ENCODE measurements at places on chromosomes 7 and 10.

DNA sequence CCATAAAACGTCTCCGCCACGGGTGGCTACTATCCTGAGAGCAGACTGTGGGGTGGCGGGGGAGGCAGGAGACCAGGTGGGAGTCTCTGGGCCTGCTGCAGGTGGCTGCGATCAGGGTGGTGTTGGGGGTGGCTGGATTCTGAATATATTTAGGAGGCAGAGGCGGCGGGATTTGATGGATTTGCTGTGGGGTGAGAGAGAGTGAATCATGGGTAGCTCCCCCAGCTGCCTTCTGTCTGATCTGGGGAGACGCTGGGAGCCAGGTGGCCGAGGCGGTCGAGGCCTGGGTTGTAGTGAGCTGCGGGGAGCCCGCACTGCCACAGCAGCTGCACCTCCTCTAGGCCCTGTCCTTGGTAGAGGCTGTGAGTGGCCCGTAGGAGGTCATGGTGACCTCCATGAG is 48.2 kb upstream of the PFKFB3 start:
- no peak for DNase-seq

DNA sequence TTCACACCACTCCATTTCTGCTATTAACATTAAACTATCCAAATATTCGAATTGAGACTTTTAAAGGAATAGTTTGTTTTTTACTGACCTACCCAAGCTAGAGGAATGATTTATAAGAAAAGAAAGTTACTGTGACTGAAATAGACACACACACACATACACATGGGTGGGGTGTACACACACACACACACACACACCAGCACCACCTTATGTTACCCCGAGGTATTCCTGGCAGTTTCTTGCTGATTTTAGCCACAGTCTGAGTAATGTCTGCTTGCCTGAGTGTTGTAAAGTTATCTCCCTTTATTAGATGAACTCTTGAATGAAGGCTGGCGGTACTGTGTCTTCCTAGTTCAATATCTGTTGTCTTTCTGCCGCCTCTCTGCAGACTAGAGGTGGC is 91.3 kb upstream of the PRKG1 start:
- DNase-seq: no peak

GRCh38 chr7:77838929-77839491 is 40.4 kb downstream of the PHTF2 start:
- no peak for DNase-seq

DNA sequence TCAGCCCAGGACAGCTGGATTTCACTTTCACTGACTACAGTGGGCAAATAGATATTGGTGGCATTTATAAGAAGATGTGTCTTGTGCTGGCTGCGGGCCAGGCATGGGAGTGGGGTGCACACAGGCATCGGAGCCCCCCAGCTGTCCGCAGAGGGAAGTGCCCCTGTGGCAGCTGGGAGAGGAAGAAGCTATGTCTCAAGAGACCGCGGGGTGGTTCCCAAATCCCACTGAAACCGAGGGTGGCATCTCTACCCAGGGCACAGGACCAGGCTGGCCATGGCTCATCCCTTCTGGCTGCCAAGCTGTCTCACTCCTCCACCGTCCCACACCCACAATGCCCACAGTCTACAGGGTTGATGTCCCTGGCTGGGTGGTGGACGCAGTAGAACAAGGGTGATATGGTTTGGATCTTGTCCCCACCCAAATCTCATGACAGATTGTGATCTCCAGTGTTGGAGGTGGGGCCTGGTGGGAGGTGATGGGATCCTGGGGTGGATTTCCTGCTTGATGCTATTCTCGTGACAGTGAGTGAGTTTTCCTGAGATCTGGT is 94.8 kb downstream of the TCERG1L start:
- no peak for DNase-seq

GRCh38 chr10:85645926-85646711 is 720.5 kb downstream of the GRID1 start:
- DNase-seq: no peak

DNA sequence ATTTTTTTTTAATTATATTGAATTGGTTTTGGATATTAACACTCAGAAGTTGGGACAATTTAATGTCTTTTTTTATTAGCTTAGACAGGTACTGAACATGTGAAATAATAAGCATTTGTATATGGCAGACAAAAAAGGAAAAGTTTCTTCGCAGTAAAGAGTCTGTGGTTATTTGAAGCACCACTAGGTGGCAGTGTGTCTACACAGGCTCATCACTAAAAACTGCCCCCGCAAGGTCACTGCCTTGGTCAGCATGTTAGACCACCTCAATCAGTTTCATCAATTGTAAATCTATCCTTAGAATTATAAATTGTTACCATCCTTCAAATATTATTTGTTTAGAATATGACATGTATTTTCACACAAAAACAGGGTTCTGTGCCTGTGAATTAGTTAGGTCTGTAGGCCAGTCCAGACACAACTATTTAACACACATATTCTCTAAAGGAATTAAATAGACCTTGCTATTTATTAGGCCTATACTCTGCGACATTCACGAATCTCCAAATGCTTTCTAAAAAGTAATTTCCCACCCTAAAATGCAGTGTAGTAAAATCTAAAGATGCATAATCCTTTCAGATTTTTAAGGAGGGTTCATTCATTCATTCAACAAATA is 17.0 kb downstream of the PNLIPRP3 start:
- DNase-seq: no peak

GRCh38 chr10:7477538-7478334 is 66.9 kb upstream of the SFMBT2 start:
- DNase-seq: no peak

DNA sequence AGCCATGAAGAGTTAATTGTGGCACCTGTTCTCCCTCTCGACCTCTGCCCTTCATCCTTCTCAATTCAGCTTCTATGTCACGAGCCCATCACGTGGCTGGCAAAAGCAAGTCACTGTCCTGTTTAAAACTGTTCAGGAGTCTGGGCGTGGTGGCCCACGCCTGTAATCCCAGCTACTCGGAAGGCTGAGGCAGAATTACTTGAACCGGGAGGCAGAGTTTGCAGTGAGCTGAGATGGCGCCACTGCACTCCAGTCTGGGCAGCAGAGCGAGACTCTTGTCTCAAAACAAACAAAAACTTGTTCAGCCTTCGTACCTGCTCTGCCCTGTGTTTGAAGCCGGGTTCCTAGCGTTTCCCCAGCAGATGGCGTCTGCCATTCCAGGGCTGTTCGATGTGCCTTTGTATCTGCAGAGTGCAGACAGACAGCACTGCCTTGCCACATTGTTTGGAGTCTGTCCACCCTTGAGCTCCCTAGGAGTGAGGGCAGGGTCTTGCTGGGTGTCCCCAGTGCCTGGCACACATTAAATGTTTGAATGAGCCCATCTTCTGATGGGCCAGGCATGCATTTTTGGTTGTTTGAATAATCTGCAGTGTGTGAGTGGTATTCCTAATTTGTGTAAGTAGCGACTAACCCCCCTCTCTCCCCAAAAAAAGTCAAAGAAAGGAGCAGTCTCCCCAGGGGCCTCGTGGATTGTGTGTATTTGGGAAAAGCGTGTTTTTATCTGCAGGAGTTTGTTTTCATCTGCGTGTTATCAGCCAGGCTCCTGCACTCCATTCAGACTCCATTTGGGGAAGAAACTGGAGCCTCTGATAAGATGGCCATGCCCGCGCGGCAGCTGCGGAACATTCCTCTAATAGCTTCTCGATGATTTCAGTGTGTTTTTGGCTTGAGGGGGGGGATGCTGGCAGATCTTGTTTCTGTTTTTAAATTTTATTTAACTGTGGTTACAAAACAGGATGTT is 61.2 kb downstream of the DNAJB6 start:
- DNase-seq: no peak

DNA sequence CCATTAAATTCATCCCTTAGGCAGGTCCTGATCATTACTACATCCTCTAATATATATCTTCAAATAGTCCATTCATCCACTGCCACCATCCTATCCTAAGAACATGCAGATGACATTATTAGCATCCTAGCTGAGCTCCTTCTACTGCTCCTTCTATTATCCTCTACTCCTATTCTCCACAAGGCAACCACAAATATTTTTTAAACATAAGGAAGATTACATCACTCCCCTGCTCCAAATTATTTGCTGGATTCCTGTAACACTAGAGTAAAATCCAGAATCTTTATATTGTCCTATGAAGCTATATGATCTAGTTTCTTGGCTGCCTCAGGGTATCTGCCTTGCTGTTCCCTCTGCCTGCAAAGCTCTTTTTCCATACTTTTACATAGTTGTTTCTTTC is 176.3 kb upstream of the SLC26A5 start:
- DNase-seq: no peak

GRCh38 chr7:151244841-151245346 is 3.6 kb downstream of the SMARCD3 start:
- no peak for DNase-seq

DNA sequence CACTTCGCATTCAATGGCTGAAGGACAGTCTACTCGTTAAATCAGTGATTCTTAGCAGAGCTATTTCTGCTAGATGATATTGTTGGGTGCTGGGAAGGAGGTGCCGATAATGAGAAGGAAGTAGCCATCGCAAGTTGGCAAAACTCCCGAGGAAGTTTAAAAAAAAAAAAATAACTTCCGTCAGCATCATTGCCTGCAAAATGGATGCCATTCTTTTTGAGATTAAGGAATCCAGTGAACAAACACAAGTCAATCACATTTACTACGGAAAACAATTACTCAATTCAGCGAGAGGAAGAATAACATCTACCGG is 74.4 kb upstream of the SFMBT2 start:
- DNase-seq: no peak

GRCh38 chr10:130359711-130360110 is 223.5 kb downstream of the GLRX3 start:
- no peak for DNase-seq

DNA sequence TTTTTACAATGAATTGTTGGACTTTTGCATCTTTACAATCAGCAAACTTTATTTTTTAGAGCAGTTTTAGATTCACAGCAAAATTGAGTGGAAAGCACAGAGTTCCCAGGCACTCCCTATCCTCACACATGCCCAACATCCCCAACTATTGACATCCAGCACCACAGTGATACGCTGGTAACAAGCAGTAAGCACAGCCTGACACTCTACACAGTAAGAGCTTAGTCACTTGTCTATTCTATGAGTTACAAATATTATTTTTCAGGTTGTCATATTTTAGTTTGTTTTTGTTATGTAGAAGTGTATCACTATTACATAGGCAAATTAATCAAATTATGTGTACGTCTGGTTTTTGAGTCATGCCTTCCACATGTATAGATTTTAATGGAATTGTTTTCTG is 27.0 kb upstream of the GIMAP7 start:
- no peak for DNase-seq

DNA sequence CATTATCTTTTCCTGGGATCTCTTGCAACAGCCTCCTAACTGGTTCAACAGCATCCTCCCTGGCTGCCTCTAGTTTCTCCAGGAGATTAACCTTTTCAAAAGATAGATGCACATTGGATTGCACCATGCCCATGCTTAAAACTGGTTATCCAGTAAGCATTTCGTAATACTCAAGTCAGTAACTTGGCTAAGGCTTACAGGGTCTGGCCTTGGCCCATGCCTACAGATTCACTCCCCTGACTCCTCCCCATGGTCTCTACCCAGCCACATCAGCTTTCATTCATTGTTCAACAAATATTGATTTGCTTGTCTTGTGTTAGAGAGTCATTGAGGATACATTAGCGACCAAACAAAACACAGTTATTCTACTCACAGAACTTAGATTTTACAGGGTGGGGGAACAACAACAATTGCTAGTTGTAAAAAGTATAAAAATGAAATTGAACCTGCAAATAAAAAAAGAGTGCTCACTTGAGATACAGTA is 1.8 kb upstream of the KIF20B start:
- no peak for DNase-seq

GRCh38 chr10:62454687-62455397 is 80.7 kb downstream of the ZNF365 start:
- no peak for DNase-seq

GRCh38 chr7:26070290-26070689 is 81.7 kb upstream of the NFE2L3 start:
- DNase-seq: no peak

DNA sequence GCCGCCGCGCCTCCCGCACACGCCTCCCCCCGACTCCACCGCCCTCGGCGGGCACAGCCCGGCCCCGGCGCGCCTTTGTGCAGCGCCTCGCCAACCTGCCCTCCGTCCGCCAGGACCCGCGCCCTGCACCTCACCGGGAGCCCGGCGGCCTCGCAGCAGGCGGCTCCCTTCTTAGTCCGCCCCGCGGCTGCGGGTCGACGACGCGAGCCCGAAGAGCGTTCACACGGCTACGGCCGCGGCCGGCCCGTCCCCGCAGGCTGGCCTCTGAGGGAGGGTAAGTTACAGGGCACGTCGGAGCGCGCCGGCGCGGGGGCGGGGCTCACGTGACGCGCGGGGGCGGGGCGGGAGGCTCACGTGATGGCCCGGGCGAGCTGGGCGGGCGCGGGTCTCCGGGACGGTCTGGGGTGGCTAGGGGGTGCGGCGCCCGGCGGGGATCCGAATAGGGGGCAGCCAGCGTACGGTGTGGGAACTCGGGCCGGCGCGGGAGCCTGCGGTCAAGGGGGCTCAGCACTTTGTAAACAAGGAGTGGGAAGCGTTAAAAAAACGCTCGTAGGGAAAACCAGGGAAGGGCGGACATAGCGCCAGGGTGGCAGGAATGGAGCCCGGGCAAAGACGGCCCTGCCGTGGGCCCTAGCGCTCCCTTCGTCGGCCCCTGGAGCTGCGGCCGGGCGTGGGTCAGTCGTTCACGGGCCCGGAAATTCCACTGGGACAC is at the start of gene ARHGAP12:
TSS of gene ARHGAP12 (minus strand) at position 283 of the 712 bp plus-strand sequence. CDS start 19,976 bp downstream, outside the sequence.
- DNase-seq: peak; percentile 86

DNA sequence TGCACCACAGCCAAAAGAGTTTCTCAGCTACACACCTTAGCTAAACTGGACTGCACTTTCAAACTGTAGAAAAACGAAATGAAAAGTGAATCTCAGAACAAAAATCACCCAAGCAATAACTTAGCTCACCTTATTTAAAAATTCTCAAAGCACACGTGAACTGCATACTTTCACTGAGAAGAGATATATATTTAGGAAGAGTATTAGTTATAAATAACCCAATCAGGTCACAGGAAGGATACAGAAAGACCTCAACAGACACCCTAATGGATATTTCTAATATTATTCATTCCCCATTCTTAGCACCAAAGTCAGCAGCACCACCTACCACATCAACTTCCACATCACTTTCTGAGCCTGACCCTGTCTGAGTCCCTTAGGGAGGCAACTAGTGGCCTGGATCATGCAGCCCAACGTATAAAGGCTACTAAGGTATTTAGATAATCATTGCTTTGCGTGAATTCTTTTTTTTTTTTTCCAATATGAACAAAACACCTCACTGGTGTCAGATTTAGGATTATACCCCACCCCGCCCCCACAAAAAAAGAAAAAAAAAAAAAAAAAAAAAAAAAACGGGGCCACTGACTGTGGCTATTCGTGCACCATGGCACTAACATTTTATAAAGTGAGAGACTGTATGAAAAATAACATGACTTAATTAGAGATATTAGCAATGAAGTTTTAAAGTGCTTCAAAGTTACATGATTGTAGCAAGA is 2.6 kb downstream of the ABI1 start:
- no peak for DNase-seq

- DNase-seq: no peak
Measured at GRCh38 chr7:122864016-122864415, 22.2 kb downstream of the CADPS2 start.

GRCh38 chr10:46304062-46304461 is 17.3 kb downstream of the ANTXRL start:
- no peak for DNase-seq
